Dorsolateral prefrontal cortex (tissue), 122 donors: ENCODE measurements at places on chromosomes 7 and 10.
A peak's percentile ranks its signal among the peaks of the same experiment; 100 is the strongest.

DNA sequence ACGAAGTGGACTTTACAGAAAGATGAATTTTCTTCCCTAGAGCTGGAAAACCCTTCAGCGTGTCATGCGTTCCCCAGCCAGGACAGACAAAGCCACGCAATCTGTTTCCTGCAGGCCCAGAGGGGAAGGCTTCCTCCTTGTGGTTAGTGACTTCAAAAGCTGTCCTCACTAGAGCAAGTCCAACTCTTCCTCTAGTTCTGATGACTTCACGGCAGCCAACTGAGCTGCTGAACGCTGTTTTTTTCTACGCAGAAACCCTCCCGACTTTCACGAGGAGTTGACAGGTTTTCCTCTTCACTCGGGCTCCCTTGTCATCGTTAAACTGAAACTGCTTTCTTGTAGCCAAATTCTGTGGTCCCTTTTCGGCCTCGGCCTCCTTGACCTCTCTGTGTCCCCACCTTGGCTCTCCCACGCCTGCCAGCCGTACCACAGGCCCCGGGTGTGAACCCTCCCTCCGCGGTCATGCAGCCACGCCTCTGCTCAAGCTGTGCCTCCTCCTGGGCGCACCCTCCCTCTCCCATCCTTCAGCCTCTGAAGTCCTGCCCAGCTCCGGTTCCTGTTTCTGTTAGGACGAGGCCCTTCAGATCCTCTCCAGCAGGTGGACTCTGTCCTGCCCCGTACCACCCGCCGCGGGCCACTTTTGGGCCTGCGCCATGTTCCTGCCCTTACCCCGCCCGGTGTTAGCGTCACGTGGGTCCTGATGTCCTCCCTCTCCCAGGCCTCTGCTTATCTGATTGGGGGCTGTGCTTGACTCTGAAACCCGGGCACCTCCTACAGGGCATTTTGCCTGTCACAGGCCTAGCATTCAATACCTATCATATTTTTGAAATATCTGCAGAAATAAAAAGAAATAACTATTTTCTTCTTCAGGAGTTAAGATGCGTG lies 39.3 kb downstream of the CUX1 start:
- DNase-seq, result peak; percentile 36

GRCh38 chr10:7486528-7486927 lies 75.7 kb upstream of the SFMBT2 start:
- DNase-seq, result no peak

DNA sequence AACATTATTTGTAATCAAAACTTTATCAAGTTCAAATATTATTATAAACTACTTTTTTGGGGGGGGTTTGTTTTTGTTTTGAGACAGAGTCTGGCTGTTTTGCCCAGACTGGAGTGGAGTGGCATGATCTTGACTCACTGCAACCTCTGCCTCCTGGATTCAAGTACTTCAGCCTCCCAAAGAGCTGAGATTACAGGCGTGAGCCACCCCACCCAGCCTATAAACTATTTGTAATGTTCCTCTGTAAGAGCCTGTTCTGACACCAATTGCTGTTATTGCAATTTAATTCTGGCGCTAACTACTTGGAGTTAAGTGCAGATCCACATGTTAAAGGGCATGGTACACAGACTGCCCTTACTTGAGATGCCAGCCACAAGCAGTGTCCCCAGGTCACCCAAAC lies 478.1 kb upstream of the NRP1 start:
- DNase-seq, result no peak

GRCh38 chr7:70316745-70317144 lies 718.5 kb downstream of the AUTS2 start:
- no peak for DNase-seq

DNA sequence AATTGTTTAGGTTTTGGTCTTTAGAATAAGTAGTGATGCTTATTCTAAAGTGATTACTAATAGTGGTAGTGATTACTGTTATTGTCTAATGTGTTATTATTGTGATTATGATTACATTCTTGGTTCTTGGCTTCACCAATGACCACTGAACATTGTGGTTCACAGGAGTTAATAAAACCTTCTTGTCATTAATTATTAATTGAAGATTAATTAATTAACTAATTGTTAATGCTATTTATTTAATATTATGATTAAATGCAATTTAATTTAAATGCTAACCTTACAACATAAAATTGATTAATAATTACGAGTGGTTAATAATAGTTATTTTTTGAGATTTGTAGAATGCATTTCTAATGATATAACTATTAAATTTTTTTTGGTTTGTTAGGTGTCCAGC lies 747.7 kb upstream of the POM121L12 start:
- no peak for DNase-seq

GRCh38 chr7:585229-585711 lies 65.6 kb upstream of the PDGFA start:
- no peak for DNase-seq

DNA sequence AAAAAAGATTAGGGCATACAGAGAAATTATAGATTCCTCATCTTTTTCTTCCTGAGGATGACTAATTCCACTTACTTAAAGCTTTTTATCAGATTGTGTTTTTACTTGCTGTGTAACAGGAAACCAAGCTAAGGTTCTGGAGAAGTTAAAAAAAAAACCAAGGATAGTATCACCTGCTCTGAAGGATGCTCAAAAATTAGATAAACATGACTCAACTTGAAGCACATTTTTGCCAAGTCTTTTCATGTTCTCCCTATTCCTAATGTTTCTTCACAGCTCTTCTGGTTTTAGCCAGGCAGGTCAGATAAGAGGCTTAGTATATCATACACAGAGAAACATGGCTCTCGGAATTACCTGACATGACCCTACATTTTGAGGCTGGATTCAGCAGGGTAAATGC lies 90.3 kb downstream of the CPEB3 start:
- DNase-seq, result no peak

DNA sequence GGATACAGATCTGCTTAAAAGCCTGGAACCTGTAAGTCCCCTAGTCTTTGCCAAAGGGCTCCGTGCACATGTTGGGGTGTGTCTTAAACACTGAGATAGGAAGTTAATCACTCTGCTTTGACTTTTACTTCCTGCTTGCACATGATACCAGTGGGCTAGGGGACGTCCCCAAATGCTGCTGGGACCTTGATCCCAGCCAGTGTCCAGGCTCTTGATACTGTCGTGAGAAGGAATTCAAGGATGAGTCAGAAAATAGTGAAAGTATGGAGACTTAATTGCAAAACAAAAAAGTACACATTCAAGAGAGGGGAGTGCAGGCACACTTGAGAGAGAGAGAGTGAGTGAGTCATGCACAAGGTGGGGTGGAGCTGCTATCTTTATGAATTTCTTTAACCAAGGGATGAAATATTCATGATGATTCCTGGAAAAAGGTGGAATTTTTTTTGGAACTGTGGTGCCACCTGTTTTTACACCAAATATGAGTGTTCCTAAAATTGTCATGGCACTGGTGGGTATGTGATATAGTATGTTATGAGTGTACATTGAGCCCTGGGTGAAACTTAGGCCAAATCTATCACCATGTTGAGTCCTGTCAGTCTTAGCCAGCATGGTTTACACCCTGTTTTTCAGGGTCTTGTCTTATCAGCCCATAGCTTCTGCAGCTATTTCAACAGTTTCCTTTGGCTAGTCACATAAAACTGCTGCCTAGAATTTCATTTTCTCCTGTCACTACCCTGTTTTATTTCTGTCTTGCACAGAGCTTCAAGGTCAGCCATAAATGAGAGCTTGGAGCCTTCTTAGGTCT lies 88.3 kb upstream of the CYP26C1 start:
- no peak for DNase-seq

GRCh38 chr7:94955807-94956206 lies 48.4 kb downstream of the PPP1R9A start:
- no peak for DNase-seq

- DNase-seq, result no peak
These were observed 31.7 kb downstream of the MAGI2 start for GRCh38 chr7:79421751-79422150.
